ENCODE measurements at places on chromosomes 2 and 18.

GRCh38 chr2:13550285-13551231 lies 833.8 kb downstream of the TRIB2 start:
- DNase-seq = no peak

- no peak for DNase-seq
These were observed 49.7 kb downstream of the PDCL3 start for GRCh38 chr2:100612388-100613000.

- no peak for DNase-seq
These were observed 71.3 kb downstream of the TNFRSF11A start for GRCh38 chr18:62396381-62396780.

DNA sequence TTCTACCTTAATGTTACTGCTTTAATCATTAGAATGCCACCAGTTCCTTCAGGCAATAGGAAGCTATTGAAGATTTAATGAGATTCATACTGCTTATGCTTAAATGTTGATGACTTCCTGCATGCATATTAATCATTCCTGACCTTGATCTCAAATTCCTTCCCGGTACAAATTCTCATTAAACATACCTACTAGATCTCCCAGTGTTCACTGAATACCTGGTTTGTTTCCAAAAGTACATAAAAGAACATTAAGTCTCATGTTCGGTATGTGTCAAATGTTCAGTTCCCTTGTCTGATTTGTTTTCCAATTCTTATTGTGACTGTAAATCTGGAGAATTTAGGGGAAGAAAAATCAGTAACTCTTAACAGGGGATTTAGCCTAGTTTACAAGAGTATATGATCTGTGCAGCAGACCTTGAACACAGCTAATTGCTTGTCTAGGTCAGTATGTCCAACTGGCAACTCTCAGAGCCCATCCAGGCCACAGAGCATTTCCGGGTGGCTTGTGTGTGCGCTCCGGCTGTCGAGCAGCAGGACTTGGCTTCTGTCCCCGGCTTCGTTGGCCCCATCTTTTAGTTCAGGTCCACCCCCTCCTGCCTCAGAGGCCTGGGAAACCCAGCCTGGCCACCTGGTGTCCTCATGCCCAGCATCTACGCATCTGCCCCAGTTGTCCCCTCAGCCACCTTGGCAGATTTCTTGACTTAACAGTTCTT lies 13.1 kb downstream of the METAP1D start:
- no peak for DNase-seq

DNA sequence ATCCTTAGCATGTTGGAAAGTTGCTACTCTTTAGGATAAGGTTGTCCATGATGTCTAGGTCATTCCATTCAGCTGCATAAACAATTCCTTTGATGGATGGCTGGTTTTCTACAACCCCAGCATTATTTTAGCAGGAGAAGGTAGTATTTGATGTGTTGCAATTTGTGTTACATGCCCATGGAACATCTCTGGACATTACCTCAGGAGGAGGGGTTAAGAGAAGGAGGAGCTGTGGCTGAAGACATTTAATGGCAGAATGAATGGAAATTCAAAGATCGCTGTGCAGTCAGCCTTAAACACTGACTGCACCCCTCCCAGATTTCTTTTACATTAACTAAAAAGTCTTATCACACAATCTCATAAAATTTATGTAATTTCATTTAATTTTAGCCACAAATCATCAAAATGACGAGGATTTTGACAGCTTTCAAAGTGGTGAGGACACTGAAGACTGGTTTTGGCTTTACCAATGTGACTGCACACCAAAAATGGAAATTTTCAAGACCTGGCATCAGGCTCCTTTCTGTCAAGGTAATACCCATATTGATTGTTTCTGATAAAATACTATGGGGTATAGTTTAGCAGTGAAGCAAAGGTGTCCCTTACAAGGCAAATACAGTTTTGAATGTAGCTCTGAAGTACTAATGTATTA lies at the start of gene CPS1:
Gene CPS1 (plus strand): TSS at position 271 of the 652 bp plus-strand sequence. CDS start 135 bp downstream, at position 406.
- no peak for DNase-seq

DNA sequence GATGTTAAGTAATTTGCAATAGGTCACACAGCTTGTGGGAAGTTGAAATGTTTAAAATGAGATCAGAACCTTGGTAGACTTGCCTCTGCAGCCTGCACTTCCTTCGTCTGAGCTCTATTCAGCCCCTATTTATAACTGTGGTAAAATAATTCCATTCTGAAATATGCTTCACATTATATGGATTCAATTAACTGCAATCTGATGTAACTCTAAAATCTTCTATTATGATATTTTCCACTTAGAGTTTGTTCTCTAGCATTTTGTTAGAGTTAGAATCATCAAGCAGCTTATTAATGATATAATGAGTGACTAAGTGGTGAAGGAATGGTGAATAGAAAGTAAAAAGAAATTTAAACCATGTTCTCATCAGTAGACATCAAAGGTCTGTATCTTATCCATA lies 139.6 kb upstream of the ARHGAP28 start:
- DNase-seq = no peak

DNA sequence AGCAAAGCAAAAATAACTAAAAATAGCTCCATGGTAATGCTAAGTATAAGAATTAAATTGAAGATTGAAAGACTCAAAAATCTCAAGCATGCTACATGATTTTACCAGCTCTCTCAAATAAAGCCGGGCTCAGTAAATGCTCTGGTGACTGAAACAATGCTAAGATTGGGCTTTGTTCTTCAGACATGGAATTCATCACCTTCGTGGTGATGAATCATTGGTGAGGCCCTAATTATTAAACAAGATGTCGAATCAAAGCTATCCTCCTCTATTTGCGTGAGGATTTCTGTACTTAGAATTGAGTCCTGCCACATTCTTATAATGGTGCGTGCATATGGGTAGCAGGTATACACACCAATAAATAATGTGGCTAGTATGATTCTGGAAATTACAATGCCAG lies 58.8 kb upstream of the LRRTM1 start:
- no peak for DNase-seq

GRCh38 chr2:101357376-101357775 lies 29.9 kb downstream of the CREG2 start:
- no peak for DNase-seq

DNA sequence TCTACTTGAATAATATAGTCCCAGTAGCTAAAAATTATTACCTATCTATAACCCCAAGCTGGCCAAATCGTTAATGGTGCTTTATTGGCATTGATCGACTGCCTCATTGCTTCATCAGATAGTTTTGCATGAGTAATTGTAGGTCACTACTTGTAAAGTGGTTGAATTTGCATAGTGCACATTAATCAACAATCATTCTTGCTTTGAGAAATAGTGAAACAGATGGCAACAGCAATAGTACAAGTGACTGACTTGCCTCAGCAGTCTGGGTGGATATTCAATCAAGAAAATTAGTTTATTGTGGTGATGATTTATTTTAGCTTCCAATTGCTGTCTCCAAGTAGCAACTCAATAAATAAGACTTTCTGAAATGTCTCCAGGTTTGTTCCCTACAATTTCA lies 117.8 kb upstream of the NRXN1 start:
- DNase-seq = no peak

DNA sequence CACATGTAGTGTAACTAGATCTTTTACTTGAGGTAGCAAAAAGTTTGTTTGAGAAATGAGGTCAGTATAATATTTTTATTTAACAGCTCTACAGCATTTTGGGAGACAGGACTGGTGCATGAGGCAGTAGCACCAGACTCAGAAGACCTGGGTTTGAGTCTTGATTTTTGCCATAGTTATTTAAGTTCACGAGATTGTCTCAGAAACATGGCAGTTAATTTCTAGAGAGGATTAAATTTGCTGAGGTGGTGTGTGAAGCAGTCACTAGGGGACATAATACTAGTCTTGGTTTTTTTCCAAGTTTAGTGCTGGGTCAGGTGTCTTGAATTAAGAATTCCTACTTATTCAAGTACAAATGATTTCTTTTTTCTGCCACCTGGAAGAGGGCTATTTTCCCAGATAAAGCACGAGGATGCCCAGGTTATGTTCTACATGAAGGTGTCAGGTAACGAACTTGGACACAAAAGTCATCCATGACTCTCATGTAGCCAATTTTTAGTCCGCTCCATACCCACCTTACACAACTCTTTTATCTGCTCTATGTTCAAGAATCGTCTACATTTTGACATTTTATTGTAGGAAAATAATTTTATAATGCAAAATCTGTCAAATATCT lies 1.4 kb downstream of the MARCHF7 start:
- peak; percentile 11 for DNase-seq

DNA sequence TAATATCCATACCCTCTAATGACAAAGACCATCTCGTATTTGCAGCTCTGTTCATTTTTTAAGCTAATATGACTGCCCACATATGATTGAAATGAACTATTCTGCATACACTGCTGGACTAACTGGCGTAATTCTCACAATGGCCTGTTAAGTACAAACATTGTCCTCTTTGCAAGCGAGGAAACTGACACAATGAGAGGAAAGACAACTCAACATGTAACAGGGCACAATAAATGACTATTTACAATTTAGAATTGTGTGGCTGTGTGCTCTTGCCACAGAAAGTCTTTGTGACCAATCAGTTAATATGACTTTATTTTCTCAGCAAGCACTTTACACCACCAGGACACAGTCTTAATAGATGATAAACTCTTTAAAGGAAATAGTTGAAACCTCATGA lies 498.0 kb downstream of the CNTNAP5 start:
- no peak for DNase-seq

DNA sequence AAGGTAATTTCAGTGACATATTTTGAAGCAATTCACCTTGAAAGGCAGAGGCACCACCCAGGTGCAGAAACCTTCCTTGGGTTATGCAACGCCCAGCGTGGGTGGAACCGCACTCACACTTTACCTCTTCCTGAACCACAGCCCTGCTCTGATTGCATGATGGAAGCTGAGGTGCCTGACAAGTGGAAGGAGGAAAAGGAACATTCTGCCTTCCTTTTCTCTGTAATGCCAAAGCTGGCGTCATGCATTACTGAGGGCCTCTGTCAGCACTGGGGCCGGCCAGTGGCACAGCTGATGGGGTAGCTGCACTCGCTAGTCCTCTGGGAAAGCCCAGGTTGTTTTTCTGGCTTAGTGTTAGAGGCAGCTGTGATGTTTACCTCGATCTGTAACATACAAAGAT lies 266.5 kb downstream of the NEDD4L start:
- DNase-seq = peak; percentile 46

DNA sequence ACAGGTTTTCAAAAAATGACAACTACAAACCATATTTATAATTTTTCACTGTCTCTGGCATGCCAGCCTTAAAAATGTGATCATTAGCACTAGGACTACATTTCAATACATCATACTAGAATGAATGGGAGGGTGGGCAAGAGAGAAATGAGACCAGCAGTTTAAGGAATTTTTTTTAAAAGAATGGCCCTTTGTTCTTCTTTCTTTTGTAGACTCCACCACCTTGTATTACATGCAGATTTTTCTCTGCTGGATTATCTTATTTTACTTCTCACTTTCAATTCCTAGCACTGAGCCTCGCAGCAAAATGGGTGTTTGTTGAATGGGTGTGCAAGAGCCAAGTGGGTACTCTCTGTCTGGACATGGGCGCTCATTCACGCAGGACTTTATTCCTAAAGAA lies 39.9 kb downstream of the FRZB start:
- no peak for DNase-seq

- DNase-seq = no peak
These were observed 208.0 kb downstream of the TDRD15 start for GRCh38 chr2:21331625-21332370.

DNA sequence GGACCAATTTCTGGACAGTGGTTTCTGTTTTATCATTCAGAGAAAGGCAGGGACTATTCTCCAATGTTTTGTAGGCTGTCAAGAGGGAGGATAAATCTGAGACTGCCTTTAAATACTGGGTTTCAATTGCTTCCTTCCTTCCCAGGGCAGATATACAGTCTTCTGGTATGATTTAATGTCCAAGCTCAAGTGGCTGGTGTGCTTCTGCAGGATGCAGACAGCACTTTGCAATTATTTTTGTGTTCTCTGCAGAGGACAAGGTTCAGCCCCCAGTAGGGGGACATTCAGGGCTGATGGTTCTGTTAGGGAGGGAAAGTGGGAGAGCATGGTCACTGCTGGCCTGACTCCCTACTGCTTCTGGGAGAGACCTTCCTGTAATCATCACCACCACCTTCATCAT lies 4.6 kb upstream of the BOD1L2 start:
- no peak for DNase-seq

- DNase-seq = no peak
These were observed 84.1 kb downstream of the TMEM237 start for GRCh38 chr2:201559067-201559710.

DNA sequence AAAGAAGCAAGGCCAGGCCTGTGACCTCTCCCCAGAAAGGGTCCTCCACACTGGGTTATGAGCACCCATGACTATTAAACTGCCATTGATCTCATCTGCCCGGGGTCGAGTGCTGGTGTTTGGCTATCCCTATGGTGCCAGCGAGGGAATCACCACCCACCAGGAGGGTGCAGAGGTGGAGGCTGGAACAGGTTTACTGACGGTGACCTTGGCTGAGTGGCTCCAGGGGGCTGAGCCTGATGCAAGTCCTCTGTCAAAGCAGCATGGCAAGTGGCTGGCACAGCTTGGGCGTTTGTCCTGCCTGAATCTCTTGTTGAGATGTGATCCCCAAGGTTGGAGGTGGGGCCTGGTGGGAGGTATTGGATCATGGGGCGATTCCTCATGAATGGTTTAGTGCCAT lies 196.4 kb upstream of the HDAC4 start:
- no peak for DNase-seq

DNA sequence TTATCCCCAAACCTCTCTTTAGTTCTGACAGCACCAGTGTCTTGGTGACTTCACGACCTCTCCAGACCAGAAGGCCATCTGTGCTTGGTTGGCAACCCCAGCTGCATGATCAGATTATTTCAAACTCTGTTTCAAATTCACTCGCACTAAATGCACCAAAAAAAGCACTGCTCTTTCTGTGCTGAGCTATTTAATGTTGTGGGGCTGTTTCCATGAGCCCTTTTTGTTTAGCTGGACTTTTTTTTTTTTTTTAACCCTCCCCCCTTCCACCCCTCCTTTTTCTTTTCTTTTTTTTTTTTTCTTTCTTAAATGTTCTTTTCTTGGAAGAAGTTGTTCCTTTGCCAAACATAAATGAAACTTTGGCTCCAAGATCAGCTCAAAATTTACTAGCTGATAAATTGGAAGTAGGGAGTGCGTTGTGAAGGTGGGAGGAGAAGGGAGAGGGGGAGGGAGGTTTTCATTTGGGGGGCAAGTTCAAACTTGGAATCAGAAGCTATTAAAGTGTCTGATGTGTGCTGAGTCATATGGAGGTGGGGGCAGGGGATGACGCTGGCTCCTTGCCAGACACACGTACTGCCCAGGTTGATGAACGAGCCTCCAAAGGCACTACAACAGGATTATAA lies 543.0 kb upstream of the TNP1 start:
- no peak for DNase-seq

DNA sequence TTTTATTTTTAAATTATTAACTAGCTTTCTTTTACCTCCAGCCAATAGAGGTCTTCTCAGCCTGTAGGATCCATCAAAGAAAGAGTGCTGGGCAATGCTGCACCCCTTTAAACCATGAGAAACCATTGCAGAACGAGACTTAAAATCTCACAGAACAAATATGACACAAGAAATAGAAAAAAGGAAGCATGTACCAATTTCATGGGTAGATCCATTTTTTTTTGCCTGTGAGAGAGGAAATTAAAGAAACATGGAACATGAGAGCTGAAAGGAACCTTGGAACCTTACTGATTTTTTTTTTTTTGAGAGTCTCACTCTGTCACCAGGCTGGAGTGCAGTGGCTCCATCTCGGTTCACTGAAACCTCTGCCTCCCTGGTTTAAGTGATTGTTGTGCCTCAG lies 14.0 kb downstream of the HRH4 start:
- DNase-seq = no peak
